Stimulated activated CD8-positive, alpha-beta memory T cell treated with anti-CD3 and anti-CD28 coated beads, Interleukin-4, amount 100 ng/mL, for 1 hour (primary cell): ENCODE measurements at places on chromosomes 3 and 15.

DNA sequence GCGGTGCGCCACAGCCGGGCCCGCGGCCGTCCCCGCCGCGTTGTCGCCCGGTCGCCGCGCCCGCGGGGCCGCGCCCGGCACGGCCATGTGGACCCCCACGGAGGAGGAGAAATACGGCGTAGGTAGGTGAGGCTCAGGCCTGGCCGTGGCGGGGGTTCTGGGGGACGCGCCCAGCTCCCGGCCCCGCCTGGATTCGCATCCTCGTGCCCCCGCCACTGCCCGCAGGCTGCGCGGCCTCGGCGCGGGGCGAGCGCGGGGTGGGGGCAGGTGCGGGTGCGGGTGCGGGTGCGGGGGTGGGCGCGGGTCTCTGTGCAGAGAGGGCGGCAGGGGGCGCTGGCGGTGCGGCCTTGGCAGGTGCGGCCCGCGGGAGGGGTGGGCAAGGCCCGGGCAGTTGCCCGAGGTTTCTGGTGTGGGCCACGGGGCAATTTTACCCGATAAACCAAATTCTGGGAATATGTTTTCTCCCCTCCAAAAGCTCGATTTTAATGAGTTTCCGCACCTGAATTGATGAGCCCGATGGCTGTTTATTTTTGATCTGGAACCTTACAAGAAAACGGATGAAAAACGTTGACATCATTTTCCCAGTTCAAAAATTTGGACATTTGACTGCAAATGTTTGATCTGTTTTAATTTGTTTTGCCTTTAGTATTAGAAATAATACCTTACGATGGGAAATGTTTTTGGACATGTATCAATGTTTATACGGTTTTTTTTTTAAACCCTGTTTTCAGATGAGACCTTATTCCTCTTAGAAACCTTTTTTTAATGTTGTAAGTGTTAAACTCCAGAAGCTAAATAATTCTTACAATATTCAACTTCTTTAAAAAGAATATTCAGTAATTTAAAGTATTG lies 678 bp downstream of the DOCK3 start:
- DNase-seq, result peak; percentile 13

DNA sequence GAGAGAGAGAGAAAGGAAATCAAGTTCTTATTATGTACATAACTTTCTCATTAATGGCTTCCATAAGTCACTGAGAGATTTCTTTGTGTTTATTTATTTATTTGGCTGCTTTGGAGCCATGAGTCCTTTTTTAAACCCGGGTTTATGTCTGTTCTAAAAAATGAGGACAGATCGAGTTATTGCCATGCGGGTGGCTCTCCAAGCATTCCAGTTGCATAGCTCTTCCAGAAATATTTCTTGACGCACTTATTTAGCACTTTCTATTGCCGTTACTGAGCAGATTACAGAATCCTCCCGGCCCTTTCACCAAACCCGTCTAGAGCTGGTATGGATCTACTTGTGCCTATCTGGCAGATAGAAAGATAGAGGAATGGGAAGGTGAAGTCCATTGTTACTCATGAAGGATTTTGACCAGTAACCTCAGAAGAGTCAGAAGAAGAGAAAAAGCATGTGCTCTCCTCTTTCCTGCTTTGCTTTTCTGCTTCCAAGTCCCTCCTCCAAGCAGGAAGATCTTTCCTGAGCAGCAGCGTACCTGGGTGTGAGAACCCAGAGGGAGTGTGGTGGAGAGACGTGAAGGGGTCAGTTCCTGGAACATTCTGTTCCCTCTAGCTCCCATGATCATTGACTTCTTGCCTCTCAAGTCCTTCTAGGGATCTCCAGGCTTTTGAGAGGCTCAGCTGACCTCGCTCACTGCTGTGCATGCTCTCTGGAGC lies 112.8 kb downstream of the LPP start:
- DNase-seq, result no peak

GRCh38 chr3:127363891-127364290 lies 76.0 kb upstream of the PRR20G start:
- DNase-seq, result no peak

DNA sequence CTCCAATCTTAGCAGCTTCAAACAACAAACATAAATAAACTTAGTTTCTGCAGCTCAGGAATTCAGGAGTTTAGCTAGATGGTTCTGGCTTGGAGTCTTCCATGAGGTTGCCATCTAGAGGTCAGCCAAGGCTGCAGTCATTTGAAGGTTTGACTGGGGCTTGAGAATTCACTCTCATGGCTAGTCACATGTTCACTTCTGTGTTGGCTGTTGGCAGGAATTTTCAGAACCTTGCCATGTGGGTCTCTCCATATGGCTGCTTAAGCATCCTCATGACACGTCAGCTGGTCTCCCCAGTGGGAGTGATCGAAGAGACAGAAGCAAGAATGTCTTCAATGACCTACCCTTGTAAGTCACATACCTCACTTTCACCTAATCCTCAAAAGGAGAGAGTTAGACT lies 269.2 kb upstream of the CNTN3 start:
- DNase-seq, result no peak

- no peak for DNase-seq
These were observed 95.7 kb upstream of the C3orf80 start for GRCh38 chr3:160129459-160130061.

DNA sequence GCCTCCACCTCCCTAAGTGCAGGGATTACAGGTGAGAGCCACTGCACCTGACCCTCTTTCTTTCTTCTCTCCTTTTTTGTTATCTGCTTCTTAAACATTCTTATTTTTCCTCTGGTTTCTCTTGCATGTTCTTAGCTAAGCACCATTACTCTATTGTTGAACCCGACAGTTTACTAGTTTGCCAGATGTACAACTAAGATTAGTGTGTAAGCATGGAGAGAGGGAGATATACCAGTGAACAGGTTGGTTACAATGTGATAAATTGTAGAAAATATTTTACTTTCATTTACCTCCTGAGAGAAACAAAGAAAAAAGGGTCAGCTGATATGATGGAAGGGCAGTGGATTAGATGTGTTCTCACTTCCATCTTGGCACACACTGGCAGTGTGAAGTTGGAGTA lies 4.9 kb downstream of the HAUS2 start:
- DNase-seq, result no peak

- DNase-seq, result no peak
These were observed 43.3 kb downstream of the CPN2 start for GRCh38 chr3:194307849-194308248.

GRCh38 chr15:86159468-86159867 lies 79.8 kb downstream of the AGBL1 start:
- no peak for DNase-seq

GRCh38 chr15:48896869-48897814 lies 19.2 kb downstream of the EID1 start:
- DNase-seq, result no peak

DNA sequence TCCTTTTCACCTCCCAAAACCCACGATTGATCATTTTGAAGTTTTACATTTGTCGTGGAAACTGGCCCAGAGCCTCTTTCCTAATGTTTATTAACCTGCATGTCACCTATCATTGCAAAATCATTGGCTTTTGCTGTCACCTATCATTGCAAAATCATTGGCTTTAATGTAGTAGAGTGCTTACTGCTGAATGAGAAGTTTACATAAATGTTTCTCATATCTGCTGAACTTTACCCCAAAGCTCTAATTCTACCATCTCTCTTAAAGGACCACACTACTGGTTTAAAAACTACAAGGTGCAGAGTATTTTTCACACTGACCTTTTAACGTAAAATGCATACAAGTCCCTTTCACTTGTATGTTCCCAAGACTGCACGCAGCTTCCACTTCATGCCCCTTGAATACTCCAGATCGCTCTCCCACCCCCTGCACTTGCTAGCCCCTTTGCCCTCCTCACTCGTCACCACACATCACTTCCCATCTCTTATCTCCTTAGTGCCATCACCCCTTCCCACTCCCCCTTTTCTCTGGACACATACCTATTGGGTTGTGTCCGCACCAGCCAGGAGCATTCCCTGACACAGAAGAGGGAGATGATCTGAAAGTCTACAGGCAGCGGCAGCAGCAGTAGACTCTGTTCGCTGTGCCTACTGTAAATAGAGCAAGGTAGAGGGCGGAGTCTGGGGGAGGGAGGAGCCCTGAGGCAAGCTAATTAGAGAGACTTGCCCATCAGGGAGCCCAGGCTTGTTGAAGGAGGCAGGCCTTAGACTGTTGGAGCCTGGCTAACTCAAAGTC lies 30.2 kb upstream of the ATOSA start:
- DNase-seq, result no peak

DNA sequence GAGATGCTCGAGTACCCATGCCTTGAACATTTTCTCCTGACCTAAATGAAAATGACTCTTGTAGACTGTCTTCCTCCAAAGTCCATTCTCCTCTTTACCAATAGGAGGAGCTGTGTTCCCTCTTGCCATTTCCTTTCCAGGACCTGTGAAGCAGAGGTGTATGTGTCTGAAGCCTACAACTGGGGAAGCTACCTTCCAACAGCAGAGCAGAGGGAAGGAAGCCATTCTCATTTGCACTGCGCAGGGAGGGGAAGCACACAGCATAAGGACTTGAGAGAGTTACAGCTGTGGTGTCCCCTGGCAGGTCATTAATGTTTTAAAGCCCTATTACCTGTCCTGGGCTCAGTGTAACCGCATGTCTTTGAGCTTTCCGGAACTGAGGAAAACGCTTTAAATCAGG lies 38.7 kb downstream of the HSPBAP1 start:
- no peak for DNase-seq

DNA sequence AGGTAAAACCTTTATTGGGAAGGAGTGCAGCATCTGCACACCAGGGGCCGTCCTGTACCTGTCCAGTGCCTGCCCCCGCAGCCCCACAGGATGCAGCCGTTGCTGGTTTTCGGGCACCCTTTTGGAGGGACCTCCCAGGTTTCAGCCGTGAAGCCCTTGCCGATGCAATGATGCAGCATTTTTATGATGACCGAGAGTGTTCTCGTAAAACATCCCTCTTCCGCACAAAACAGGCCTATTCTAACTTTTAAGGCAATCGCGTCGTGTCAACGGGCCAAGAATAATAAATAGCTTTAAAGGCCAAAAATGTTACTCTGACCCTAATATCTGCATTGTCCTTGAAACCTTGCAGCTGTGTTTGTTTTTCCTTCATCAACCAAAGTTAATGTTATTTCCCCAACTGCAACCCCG lies 126.1 kb downstream of the LRRK1 start:
- no peak for DNase-seq

GRCh38 chr3:27349832-27350231 lies 19.4 kb downstream of the NEK10 start:
- DNase-seq, result no peak

DNA sequence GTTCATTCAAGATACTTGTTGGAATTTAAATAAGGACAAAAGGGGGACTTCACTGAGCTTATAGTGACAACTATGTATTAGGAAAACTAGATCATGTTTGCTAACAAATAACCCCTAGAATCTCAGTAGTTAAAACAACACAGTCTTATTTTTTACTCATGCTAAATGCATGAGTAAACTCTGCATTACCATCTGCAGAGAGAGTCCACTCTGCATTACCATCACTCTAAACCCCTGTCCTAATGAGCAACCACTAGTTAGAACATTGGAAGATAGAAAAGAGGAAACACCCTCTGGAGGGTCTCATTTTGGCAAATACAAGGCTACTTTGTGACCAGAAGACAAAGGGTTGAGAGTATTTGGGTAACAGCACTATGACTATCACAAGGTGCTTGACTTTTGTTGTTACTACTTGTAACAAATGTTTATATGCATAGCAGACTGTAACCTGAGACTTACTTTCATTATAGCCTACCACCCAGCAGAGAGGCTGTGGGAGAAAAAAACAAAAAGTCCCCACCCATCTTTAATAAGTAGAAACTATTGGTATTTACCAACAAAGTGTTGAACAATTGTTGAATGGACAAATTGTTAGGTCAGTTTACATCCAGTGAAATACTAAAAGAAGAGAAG lies 99.1 kb downstream of the OXSM start:
- DNase-seq, result no peak

GRCh38 chr3:181726351-181727330 lies 14.9 kb downstream of the SOX2 start:
- DNase-seq, result no peak

DNA sequence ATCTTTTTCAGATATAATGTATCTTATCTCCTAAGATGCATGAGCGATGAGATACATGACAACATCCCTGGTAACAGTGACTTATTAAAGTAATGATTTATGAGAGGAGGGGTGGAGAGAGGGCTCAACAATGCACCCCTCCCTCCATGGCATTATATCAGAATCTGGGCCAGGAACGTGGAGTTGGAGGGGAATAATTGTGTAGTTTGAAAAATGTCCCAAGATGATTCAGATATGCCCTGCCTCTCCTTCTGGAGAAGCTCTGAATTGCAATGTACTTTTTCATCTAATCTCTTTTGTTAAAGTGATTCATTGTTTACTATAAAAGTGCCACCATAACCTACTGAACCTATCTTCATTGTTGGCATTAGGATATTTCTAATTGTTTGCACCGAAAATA lies 86.5 kb downstream of the FRMD4B start:
- no peak for DNase-seq

DNA sequence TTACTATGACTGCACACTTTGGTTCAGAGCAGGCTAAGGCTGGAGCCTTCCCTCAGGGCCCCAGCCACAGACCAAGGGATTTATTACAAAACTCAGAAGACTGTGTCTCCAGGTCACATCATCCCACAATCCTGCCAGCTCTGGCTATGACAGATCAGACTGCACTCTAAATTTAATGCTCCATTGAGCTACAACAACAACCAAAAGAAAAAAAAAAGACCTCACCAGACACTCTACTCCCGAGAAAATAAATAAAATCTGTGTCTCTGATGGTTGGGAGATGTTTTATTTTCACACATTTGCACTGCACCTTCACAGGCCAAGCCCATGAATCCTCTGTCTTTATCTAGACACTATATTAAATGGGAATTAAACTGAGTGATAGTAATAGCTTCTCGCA lies 50.8 kb upstream of the CTNNB1 start:
- DNase-seq, result no peak

GRCh38 chr3:195394024-195394423 lies 48.8 kb downstream of the ACAP2 start:
- DNase-seq, result no peak

DNA sequence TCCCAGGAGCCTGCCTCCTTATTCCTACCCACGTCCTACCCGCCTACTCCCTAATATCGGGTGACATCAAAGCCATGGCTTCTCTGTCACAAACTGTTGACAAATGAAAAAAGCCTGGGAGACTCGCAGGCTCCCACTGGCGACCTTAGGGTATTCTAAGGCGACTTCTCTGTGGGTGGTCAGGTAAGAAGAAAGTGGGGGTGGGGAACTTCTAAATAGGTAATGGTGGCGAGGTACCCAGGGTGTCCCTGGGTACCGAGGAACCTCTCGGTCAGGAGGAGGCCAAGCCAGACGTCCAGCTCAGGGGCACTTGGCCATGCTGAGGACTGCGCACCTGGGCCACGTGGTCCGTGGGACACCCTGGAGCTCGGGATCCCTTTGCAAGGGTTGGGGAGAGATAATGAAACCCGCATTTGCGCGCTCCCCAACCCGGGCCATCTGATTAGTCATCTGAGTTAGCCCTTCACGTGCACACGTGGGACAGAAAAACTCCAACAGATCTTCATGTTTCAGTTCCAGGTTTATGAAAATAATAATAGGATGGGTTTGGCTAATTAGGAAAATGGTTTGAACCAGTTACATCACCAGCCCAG lies 78.2 kb downstream of the NR2F2 start:
- DNase-seq, result no peak

DNA sequence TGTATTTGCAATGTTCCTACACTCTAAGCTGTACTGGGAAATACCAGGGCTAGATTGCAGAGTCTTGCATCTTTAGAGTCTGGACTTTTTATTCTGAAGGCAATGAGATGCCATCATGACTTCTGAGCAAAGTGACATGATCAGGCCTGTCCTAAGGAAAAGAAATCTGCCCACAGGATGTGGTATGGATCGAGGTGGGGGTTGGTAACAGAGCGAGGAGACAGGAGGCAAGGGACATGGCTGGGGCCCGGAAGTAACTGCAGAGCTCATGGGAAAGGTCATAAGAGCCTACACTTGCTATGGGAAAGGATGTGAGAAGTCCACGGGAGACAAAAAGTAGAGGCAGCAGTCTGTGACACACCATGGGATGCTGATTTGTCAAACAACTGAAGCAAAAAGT lies 121.5 kb downstream of the OXNAD1 start:
- DNase-seq, result no peak
